MCF 10A (cell line): ENCODE measurements at places on chromosomes 6 and 20.

DNA sequence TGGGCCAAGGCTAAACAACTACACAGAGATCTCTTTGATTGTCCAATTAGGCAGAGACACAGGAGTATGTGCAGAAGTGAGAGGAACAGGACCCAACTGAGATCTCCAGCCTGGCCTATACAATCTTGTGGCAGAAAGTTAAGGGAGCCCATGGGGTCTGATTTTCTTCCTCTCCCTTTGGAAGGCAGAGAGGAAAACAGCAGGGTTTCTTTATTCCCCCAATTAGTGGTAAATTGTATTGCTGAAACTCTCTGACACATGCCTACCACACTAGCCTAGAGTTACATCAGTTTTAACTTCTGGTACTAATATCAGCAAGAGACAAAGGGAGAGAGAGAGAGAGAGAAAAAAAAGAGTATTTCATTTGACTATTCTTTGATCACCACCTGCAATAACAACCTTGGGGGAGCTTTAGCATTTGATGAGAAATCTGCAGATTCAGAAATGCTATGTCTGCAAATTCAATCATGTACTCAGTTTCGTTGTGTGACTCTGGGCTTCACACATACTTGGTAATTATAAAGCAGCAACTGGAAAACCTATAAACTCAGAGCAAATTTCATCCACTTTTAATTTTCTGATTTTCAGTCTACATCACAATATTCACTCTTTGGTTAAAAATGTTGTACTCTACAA lies 260.3 kb upstream of the SPTLC3 start:
- no peak for DNase-seq

GRCh38 chr6:7631466-7631865 lies 41.5 kb downstream of the SNRNP48 start:
- DNase-seq = no peak

DNA sequence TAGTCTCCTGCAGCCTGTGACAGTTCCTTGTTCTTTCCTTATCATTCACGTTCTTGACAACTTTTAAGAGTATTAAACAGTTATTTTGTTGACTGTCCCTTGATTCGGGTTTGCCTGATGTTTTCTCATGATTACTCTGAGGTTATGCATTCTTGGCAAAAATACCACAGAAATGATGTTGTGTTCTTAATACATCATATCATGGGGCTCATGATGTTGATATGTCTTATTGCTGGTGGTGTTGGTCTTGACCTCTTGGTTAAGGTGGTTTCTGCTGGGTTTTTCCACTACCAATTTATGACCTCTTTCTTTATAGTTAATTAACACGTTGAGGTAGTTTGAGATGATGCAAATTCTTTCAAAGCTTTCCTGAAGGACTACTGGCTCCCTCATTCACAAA lies 59.1 kb downstream of the ZHX3 start:
- DNase-seq = no peak

DNA sequence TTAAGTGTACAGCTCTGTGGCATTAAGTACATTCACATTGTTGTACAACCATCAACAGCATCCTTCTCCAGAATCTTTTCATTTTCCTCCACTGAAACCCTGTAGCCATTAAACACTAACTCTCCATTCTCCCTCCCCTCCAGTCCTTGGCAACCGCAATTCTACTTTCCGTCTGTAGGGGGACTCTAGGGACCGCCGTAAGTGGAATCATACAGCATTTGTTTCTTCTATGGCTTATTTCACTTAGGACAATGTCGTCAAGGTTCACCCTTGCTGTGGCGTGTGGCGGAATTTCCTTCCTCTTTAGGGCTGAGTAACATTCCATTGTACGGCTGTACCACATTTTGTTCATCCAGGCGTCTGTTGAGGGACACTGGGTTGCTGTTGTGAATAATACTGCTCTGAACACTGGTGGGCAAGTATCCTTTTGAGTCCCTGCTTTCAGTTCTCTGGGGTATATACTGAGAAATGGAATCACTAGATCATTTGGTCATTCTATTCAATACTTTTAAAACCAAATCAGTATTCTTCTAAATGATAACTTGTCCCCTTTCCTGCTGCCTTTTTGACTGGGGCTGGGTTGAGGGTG lies 50.7 kb downstream of the PPP1R3G start:
- DNase-seq = peak; percentile 31

GRCh38 chr6:30002871-30003270 lies 58.2 kb upstream of the POLR1H start:
- DNase-seq = peak; percentile 24

GRCh38 chr6:117477988-117478852 lies 4.3 kb upstream of the DCBLD1 start:
- peak; percentile 51 for DNase-seq

DNA sequence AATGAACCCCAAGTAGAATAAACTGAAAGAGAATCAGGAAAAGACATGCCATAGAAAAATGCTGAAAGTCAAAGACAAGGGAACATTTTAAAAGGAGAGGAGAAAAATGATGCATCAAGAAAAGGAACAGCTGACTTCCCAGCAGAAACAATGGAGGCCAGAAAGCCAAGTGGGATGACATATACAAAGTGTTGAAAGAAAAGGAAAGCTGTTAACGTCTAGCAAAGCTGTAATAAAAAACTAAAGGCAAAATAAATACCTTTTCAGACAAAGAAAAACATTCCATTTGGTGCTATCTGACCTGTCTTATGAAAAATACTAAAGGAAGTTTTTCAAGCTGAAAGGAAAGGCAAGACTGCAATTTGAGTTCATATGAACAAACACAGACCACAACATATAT lies 34.1 kb upstream of the PDE10A start:
- DNase-seq = no peak

DNA sequence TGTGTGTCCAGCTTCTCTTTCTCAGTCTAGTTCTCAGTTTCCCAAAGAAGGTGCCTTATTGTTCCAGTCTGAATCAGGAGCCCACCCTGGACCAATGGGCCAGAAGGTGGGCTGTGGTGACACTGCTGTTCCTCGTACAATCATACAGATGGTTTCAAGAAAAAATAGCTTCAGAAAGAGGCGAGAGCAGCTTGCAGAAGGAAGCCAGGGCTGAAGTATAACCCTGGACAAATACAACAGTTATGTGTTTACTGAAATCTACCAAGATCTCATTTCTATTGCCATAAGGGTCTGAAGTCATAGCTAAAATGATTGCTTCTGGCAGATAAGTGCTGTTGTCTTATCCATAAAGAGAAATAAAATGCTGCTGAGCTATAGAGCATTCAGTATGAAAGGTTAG lies 75.4 kb downstream of the PFDN4 start:
- DNase-seq = no peak

DNA sequence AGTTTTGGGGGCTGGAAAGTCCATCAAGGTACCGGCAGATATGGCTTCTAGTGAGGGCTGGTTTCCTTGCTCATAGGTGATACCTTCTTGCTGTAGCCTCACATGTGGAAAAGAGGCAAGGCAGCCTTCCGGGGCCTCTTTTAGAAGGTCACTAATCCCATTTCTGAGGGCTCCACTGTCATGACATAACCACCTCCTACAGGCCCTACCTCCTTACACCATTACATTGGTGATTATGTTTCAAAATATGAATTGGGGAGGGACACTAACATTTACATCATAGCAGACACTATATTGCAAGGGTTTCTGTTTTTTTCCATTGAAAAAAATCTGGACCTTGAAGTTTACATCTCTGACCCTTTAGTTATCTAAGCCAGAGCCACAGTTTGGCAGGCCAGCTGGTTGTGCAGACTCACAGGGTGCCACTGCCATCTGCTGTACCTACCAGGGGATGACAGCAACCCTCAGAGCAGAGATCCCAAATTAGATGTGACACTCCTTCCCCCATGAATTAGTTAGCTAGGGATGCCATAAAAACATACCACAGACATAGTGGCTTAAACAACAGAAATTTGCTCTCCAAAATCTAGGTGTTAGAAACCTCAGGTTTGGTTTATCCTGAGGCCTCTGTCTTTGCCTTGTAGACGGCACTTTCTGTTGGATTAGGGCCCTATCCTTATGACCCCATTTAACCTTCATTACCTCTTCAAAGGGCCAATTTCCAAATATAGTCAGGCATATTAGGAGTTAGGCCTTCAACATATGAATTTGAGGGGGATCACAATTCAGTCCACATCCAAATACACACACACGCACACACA lies 166.4 kb upstream of the RNF217 start:
- DNase-seq = peak; percentile 52

- DNase-seq = no peak
Observed at GRCh38 chr6:3053231-3053508, 15.1 kb upstream of the RIPK1 start.

GRCh38 chr6:152846825-152847224 lies 96.2 kb downstream of the VIP start:
- DNase-seq = peak; percentile 64

GRCh38 chr6:139940741-139941729 lies 566.6 kb upstream of the CITED2 start:
- no peak for DNase-seq

- DNase-seq = no peak
Observed at GRCh38 chr20:39395478-39396291, 433.5 kb downstream of the DHX35 start.

DNA sequence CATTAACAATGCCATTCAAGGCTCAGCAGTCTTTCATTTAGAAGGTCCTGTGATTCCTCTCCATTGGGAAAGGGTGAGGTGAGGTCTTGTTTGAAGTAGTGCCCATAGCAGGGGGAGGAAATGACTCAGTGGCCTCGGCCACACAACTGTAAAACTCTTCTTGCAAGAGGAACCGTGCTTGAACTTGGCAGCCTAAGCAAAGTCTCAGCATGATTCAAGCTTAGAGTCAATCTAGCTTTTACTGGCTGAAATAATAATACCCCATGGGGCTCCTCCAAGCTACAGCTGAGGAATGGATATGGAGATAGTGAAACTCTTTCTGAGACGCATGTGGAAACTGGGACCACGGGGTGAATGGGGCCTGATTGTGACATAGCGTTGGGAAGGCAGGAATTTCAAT lies 428.2 kb downstream of the BMP2 start:
- DNase-seq = peak; percentile 95

- DNase-seq = peak; percentile 39
Observed at GRCh38 chr6:89310929-89311328, 4.2 kb downstream of the GABRR2 start.

DNA sequence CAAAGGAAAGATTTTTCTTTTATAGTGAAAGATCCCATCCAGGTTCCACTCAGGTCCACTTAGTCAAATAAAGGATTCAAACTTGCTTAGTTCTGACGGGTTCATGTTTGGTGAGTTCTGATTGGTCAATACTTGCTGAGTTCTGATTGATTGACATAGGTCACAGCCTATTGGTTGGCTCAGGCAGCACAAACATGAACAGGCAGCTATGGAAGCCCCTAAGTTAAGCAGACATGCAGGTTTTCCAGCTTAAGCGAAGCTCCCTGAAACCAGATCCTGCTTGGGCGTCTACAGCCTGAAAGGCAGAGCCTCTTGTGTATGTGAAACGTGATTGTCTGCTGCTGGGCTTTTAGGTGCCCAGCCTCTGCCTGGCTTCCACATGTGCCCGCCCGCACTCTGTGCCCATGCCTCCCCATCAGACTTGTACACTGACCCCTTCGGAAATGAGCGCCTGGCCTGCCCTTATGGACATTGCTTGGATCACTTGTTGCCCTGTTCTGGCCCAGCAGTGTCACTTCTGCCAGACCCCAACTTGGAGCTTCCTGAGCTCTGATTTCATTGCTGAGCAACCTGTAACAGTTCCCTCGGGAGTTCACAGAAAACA lies 45.4 kb upstream of the ECI2 start:
- peak; percentile 56 for DNase-seq

DNA sequence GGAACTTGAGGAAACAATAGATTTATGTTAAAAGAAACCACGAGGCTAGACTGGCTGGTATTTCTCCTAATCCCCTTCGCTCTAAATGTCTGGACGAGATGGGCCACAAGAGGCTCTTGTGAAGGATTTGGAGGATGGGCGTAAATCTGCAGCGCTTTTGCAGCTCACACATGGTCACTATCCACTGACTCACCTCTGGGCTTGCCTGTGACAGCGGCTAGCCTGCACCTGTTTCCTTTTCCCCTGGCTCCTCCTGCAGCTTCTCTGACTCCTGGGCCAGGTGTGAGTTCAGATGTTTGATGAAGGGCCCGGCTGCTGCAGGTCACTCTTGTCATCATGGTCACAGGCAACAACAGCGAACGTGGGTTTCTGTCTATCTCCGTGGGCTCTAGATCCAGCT lies 629.4 kb downstream of the CBLN4 start:
- DNase-seq = no peak

- no peak for DNase-seq
Observed at GRCh38 chr6:75317503-75318206, 33.1 kb upstream of the TMEM30A start.

GRCh38 chr20:54727490-54727889 lies 252.1 kb downstream of the DOK5 start:
- DNase-seq = no peak

DNA sequence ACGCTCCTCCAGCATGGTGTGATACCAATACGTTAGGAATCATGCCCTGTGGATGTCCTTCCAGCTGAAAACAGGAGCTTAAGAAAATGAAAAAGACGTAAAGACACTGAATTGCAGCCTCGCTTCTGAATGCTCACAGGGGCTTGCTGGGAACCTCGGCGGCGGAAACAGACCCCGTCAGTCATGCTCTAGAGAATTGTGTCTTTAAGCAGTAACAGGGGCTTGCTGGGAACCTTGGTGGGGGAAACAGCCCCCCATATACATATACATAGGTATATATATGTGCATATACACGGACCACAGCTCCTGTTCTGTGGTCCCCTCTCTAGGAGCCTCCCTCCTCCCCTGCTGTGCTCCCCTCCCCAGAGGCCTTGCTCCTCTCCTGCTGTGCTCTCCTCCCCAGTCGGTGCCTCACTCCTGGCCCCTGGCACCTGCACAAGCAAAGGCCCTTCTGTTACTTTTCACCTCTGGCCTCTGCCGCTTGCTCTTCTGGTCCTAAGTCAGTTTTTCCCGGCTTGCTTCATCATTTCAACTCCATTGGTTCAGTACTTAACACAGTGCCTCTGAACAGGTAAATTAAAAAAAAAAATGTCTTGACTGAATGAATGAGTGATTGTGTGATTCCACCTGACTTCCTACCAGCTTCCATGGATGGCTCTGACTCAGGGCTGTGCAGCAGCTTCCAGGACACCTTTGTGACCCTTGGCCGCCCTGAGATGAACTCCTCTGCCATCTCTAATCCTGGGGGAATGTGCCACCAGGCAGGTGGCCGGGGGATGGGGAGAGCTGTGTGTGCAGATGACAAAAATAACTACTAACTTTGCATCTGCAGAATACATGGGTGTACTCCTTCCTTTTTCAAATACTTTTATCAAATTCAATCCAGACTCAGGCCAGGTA lies 246.1 kb downstream of the SMOC2 start:
- DNase-seq = no peak

DNA sequence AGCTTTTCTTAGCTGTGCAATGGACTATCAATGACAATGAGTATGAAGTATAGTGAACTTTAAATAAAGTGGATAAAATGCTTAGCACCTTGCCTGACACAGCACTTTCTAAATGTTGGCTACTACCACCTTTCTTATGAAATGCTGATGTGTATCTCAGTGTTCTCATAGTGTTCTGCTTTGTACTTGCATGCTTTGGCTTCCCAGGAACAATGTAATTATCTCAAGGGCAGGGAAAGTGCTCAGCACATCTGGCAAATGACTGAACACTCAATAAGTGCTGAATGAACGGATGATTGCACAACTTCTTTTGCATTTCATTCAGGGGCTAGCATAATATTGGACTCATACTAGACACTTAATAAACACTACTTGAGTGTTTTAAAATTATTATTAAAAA lies 28.2 kb upstream of the NOX3 start:
- DNase-seq = peak; percentile 47

- no peak for DNase-seq
Observed at GRCh38 chr6:37774028-37774680, 45.4 kb upstream of the ZFAND3 start.
